Esophagus mucosa (tissue), 1 donor: ENCODE measurements at places on chromosomes 6 and 20.

- no peak for ATAC-seq
Measured at GRCh38 chr6:47043286-47043685, 1.2 kb upstream of the ADGRF1 start.

GRCh38 chr20:25336561-25337422 is 53.8 kb downstream of the ABHD12 start:
- peak; percentile 88 for ATAC-seq

DNA sequence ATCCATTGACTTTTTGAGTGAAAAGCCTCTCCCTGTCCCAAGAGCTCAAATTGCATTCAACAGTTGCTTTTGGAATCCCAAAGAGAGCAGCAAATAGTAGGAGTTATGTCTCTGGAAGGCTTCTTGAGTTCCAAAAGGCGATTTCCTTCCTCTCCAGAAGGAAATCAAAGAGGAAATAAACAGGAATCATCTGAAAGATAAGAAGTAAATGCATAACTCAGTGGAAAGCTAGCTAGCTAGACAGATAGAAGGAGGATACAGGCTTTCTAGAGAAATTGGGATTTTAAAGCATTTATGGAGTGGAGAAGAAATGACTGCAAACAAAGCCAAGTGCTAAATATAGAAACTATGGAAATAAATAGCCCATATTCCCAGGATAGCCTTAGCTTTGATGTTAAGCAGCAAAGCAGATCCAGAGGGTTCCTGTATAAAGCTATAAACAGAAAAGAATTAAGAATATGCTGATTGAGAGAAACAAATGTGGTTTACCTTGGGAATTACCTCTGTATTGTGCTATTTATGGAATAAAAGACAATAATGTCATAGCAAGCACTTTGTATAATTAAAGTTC is 214.7 kb downstream of the PLCB1 start:
- no peak for ATAC-seq

DNA sequence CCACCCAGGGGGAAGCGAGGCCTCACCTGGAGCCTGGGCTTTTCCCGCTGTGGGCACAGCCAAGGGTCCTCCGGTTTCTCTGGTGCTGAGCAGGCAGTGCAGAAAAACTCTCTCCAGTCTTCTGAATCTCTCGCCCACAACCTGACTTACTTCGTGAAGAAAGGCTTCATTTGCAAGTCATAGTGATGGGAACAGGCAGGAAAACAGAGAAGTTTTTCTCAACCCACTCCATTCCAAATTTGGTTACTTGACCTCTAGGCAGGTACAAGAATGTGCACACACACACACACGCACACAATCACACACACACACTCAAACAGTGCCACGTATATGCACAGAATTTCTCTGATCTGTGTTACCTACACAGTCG is 524.5 kb downstream of the CD83 start:
- no peak for ATAC-seq

GRCh38 chr20:23099791-23100719 is 13.9 kb upstream of the CD93 start:
- ATAC-seq = peak; percentile 95

- ATAC-seq = no peak
Measured at GRCh38 chr6:164178679-164179332, 764.3 kb downstream of the QKI start.

- no peak for ATAC-seq
Measured at GRCh38 chr6:2140438-2141128, 104.8 kb downstream of the GMDS start.

DNA sequence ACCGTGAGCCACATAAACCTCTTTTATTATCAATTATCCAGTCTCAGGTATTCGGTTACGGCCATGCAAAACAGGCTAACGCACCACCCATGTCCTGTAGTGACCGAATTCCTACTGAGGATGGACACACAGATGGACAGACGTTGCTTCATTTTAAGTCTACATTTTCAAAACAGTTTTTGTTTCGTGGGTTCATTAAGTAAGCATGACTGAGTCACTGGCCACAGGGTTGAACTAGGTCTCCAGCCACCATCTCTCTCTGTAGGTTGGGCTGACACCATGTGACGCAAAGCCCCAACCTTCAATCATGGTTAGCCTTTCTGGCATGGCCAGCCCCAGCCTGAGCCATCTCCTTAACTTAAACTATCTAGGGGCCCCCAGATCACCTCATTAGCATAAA is 110.0 kb upstream of the SLC22A23 start:
- no peak for ATAC-seq

DNA sequence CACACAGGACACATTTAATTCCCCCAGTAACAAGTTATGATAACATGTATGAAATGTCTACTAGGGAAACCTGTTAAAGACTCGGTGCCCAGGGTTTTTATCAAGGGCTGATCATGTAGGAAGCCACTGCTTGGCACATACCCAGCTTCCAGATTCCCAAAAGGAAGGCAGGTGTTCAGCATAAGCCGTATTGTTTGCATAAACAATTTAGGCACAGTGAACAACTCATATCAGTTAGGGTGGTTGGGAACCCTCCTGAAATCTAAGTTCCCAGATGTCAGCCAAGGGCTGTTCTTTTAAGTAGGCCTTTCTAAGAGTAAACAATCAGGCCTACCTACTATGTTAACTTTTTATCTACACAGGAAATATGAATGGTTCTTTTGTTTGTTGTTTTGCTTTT is 74.1 kb downstream of the ASXL1 start:
- ATAC-seq = no peak

DNA sequence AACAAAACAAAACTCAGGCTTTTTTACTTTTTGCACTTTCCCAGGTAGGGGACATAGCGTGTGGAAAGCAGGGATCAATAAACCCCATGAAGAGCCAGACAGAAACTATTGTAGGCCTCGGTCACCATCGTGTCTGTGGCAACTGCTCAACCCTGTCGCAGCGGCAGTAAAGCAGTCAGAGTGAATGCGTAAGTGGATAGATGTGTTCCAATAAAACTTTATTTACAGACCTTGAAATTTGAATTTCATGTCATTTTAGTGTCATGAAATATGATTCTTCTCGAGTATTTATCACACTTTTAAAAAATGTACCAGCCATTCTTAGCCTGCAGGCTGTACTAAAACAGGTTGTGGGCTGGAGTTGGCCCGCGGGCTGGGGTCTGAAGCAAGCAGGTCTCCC is 14.5 kb downstream of the BMP7 start:
- no peak for ATAC-seq

DNA sequence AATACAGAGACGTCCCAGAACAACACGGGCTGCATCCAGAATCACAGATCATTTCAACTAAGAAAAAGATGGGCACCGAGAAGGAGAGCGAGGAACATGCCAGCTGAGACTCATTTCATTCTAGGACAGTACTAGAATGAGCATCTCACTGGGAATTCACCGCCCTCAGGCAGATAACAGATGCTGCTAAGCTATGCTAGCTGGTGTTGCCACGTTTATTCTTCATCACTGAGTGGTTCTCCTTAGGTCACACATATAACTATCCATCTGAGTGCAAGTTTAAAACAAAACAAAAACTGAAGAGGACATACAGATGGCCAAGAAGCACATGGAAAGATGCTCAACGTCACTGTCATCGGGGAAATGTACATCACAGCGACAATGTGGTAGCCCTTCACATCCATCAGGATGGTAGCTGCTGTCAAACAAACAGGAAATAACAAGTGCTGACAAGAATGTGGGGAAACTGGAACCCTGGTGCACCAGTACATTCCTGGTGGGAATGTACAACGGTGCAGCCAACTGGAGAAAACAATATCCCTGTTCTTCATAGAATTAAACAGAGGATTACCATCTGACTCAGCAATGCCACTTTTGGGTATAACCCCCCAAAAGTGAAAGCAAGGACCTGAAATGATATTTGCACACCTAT is 97.6 kb downstream of the SLC22A23 start:
- no peak for ATAC-seq

DNA sequence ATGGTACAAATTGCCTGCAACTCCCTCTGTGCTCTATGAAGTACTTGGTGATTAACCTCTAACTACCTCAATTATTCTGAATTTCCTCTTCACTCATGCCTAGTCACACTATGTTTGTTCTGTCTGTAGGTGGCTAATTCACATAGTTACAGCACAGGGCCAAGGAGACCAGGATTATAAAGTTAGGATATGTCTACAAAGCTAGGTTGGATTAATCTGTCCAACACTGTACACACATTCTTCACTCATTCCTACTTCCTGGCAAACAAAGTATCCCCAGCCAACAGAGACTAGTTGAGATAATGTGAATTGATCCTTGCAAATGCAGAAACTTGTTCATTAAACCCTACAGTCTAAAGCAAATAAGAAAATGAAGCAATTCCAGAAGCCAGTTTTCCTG is 269.8 kb downstream of the HACE1 start:
- ATAC-seq = peak; percentile 91

- no peak for ATAC-seq
Measured at GRCh38 chr20:32329817-32330554, 28.1 kb upstream of the ASXL1 start.

GRCh38 chr6:54289426-54289825 is 18.8 kb upstream of the TINAG start:
- ATAC-seq = no peak

DNA sequence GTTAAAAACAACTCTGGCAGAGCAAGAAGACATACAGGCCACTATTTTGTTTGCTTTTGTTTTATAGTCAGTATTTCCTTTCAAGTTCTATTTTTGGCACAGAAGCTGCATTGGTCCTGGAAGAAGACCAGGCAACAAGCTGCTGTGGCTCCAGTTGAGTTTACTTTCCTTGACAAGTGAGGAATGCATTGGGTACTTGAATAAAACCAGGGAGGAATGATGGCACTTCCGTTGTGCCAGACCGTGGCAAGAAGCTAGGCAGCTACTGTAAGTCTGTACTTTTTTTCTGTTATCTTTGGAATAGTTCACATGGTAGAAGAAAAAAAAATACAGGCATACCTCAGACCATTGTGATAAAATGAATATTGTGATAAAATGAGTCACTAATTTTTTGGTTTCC is 66.3 kb downstream of the NCOA3 start:
- ATAC-seq = no peak

DNA sequence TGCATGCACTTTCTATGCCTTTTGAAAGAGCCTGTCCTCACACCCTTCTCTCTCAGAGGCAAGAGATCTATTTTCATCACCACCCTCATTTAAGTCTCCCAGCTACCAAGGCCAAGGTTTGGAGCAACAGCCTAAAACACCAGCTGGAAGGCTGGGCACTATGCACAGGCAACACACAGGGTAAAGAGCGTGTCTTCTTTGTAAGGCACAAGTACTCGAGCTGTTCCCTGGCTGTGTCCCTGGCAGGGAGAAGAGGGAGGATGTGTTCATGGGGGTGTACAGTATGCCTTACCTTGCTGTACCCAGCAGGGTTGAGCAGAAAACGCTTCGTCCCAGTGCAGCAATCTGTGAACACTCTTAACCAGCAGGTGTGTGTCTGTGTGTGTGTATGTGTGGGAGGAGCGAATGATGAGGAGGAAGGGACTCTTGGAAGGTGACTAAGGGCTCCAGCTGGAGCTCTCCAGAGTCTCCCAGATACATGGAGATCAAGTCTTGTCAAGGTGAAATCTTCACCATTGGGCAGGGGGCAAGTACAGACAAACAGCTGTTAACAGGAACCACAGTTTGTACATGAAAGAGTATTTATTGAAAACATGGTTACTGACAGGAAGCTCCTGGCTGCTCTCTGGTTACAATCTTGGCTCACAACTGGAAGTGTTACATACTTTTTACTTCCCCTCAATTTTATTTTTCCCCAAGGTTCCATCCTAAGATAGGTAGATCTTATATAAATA is 40.8 kb downstream of the ELMO2 start:
- no peak for ATAC-seq
